ENCODE measurements at places on chromosomes 3 and 15. TPM values are rescaled to one million over a fixed set of nuclear protein-coding genes. Genes with fewer than 3 reads are reported as not detected.

DNA sequence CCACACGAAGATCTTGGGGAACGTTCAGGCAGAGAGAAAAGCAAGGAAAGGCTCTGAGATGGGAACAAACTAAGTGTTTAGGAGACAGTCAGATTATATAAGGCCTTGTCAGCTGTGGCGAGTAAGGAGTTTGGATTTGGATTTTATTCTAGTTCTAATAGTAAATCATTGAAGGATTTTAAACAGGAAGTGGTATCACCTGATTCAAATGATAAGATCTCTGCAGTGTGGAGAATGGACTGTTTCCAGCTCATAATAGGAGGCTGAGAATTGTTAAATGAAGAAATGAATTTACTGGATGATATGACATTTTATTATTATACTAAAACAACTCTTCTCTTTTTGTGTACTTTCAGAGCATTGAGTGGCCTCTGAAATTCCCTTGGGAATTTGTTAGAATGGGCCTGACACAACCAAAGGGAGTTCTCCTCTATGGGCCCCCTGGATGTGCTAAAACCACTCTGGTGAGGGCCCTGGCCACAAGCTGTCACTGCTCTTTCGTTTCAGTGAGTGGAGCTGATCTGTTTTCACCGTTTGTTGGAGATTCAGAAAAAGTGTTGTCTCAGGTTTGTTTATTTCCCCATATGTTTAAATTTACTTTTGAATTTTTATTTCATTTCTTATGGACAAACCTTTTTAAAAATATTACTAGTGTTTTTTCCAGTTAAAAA, 36.0 kb upstream of the GATM start:
- DNase-seq: no peak

DNA sequence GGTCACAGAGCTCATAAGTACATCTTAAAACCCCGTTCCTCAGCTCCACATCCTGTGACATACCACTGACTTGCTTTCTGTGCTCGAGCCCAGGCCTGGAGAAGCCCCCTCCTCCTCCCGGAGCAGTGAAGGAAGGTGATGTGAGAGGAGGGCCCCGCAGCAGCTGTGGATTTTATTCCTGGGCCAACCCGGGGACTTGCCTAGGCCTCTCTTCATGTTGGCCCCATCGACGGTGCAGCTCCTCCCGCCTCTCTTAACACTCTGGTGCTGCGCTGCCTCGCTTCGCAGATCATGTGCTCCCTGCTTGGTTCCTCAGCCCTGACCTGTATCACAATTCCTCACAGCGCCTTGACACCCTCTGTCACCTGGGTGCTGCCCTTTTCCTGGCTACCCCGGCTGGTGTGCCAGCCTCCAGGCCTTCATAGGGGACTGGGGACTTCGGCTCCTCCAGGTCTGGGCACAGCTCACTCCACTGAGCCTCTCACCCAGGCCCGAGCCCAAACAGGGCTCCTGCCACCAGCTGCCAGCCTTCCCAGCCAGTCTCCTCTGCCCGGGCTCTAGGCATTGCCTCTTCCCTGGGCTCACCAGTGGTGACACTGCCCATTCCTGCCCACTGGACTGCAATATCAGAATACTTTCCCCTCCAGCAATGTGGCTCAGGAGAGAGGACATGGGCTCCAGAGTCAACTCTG, 21.5 kb downstream of the MAGEF1 start:
- no peak for DNase-seq

CDC25A gene
- total RNA-seq: 15.8 TPM

C2CD4A gene
- 3.2 TPM for total RNA-seq

DNA sequence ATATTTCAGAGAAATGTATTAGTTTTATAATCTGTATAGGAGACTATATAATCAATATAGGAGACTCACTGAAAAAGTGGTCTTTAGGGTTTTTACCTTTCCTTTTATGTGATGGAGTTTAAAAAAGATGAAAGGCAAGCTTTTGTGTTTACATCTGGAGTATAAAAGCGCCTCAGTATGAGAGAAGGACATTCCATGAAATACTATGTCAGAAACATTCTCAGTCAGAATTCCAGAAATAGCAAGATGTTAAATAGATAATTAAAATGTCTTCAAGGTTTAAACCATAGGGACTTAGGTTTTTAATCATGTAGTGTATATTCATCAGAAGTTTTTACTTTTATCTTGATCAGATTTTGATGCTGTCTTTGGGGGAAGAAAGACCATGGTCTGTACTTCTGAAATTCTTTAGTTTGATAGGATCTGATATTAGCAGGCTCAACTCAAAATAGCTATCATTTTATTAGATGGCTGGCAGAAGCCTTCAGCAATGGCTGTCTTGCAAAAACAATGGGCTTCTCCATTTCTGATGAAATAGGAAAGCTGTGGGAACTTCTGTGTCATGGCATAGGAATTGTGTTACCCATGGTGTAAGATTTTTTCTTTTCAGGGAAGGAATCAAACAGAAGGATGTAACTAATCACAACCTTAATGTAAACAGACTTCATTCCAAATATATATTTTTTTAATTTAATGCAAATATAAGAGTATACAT, 209.6 kb upstream of the PLSCR5 start:
- no peak for DNase-seq

DNA sequence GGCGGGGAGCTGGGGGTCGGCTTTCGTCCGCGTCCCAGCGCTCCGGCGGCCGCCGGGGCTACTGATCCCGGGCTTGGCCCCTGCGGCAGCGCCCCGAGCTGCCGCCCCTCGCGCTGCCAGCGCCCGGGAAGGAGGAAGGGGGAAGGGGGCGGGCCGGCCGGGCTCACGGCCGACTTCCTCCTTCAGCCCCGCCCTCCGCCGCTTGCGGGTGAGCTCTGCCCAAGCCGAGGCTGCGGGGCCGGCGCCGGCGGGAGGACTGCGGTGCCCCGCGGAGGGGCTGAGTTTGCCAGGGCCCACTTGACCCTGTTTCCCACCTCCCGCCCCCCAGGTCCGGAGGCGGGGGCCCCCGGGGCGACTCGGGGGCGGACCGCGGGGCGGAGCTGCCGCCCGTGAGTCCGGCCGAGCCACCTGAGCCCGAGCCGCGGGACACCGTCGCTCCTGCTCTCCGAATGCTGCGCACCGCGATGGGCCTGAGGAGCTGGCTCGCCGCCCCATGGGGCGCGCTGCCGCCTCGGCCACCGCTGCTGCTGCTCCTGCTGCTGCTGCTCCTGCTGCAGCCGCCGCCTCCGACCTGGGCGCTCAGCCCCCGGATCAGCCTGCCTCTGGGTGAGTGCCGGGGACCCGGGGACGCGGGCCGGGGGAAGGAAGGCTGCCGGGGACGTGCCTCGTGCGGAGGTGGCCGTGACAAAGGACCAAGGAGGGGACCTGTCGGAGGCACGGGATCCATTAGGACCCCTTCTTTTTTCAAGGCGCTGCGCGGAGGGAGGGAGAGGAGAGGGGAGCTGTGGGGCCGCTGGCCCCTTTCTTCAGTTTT, at the start of gene SEMA4B:
Gene SEMA4B (plus strand): TSS at position 201 of the 814 bp plus-strand sequence. CDS start 249 bp downstream, at position 450.
- no peak for DNase-seq

XXYLT1 gene
- 40.7 TPM for total RNA-seq

HYPK gene
- 10.3 TPM for total RNA-seq

DNA sequence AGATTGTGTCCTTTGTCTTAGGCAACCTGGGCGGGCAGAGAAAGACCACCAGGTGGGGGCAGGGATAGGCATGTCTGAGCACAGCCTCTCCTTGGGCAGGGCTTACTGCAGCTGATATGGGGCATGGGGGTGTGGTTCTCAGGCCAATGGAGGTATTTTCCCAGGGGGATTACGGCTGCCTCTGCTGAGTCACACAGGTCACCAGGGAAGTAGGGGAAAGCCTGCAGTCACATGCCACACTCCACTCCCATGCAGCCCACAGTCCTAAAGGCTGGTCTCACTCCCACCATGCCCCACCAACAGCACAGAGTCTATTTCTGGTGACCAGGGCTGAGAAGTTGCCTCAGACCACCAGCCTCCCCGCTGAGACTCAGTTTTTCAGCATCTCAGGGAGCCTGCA, 466.4 kb downstream of the DIPK2A start:
- no peak for DNase-seq

USP13 gene
- total RNA-seq: 13.8 TPM

ZNF502 gene
- total RNA-seq: 3.6 TPM

DNA sequence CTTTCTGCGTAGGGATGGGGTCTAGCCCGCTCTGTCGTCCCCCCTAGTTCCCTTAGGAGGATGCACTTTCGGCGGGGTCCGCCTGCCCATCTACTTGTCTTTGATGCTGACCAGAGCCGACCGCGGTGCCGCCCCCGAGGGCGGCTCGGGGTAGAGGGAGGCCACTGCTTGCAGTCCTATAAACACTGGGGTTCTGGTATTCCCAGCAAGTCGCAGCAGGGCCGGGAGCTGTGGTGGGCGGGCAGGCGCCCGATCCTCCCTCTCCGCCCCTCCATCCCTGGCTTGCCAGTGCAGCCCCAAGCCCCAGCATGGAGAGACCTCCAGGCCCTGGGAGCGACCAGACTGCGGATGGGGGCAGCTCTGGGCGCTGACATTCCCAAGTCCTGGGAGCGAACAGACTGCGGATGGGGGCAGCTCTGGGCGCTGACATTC, 830 bp downstream of the SEMA4B start:
- no peak for DNase-seq

- DNase-seq: peak; percentile 27
Measured at GRCh38 chr15:57609805-57610529, 18.3 kb downstream of the MYZAP start.

- DNase-seq: no peak
Measured at GRCh38 chr15:55858661-55859060, 115.7 kb upstream of the PRTG start.

STRC gene
- under 0.01 TPM for total RNA-seq

DNA sequence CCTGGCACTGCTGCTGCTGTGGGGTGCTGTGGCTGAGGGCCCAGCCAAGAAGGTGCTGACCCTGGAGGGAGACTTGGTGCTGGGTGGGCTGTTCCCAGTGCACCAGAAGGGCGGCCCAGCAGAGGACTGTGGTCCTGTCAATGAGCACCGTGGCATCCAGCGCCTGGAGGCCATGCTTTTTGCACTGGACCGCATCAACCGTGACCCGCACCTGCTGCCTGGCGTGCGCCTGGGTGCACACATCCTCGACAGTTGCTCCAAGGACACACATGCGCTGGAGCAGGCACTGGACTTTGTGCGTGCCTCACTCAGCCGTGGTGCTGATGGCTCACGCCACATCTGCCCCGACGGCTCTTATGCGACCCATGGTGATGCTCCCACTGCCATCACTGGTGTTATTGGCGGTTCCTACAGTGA, 2.1 kb downstream of the GRM2 start:
- DNase-seq: no peak

SAMMSON gene
- total RNA-seq: not detected

DNA sequence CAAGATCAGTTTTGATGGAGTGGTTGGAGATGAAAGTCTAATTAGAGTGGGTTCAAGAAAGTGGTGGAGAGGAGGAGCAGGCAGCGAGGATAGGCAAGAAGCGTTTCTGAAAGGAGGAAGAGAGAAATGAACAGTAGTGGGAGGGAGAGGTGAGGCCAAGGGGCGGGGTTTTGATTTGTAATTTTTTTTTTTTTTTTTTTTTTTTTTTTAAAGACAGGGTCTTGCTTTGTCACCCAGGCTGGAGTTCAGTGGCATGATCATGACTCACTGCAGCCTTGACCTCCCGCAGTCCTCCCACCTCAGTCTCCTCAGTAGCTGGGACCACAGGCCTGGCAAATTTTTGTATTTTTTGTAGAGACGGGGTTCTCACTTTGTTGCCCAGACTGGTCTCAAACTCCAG, 36.6 kb downstream of the MRAS start:
- DNase-seq: no peak

DNA sequence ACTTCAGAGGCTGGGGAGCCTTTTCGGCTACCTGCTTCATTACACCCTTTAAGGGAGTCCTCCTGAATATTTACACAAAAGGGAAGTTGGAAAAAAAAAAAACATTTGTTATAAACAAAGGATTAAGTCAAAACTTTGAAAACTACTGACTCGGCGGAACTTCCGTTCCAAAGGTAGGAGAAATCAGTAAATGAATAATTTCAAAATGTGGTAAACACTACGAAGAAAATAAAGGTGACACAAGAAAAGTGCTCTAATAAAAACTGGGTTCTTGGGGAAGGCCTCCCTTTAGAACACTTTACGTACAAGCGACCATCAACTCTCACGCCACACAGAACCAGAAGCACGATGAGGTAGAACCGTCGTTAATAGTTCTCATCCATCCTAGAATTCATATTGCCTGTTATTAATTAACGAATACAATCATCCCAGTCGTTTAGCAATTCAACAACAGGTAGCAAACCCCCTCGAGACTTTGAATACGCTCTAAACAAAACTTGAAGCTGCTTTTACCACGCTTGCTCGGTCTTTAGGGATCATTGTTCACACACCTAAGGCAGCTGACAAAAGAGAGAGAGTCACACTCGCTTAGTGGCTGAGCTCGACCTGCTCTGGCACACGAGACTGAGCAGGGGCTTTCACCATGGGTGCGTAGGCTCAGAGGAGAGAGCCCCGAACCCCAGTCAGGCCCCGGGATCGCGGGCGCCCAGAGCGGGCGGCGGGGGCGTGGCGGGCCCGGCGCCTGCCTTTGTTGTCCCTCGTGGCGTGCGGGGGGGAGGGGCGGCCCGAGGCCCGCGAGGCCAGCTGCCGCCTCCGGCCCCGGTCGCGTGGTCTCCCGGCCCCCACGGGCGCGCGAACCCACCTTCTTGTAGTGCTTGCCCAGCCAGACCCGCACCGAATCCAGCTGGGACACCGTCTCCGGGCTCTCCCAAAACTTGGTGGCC, 680 bp downstream of the SMARCC1 start:
- DNase-seq: no peak

GRCh38 chr3:132321304-132321703, 4.1 kb downstream of the ACP3 start:
- no peak for DNase-seq

- DNase-seq: no peak
Measured at GRCh38 chr15:26691249-26691648, 81.6 kb downstream of the GABRB3 start.

DNA sequence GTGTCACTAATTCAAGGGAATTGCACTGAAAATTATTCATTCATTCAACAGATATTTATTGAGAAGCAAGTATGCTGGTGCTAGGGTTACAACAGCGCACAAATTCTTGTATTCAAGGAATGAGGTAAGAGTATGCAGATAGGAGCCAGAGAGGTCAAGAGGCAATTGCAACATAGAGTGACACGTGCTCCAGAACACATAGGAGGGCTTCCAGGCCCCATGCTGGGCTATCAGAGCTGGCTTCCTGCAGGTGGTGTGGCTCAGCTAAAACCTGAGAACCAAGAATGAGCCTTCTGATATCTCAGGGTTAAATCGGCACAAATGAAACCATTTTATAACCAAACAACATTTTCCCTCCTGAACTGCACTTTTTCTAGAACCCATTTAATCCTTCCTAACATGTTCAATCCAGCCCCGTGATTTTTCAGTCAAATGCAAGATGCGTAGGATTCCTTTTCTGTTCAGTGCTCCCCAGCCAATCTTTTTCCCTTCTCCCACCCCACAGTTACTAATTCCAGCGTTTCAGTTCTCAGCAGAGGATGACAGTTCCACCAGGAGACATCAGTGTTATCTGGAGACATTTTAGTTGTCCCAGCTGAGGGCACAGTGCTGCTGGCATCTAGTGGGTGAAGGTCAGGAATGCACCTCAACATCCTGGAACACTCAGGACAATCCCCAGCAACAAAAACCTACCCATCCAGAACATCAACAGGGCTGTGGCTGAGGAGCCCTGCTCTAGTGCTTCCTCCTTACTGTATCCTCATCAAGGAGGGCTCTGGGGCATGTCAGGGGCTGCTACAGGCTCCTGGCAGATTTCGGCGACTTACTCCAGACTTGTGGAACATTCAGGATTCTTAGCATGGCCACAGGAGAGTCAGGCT, 13.1 kb downstream of the CCR5AS start:
- no peak for DNase-seq

Data from pulmonary artery endothelial cell (primary cell).